ENCODE measurements at places on chromosomes 6 and 20.
A peak's percentile ranks its signal among the peaks of the same experiment; 100 is the strongest.

DNA sequence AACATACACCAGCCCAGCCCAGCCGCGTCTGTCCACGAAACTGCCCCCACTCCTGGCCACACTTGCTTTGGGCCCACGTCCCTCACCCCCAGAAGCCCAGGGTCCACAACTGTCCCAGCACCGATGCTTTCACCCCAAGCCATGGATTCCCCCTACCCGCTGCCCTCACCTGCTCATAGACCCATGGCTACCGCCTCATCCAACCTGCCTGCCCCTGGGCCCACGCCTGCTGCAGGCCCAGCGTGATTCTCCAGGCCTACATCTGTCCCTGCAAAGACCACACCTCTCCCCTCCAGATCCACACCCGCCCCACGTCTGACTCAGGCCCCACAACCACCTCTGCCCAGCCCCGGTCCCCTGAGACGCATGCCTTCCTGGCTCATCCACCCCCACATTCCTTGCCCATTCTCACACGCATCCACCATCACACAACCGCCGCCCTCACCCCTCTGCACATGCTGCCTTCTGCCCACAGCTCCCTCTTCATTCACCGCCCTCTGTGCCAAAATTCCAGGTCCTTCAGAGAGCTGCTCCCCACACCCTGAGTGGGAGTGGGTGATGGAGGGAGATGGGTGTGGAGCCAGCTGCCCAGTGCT lies 86.7 kb downstream of the GRM4 start:
- DNase-seq, result no peak
- no peak overlapping the region for H3K4me3 ChIP-seq
- H3K27ac ChIP-seq, result no peak overlapping the region

DNA sequence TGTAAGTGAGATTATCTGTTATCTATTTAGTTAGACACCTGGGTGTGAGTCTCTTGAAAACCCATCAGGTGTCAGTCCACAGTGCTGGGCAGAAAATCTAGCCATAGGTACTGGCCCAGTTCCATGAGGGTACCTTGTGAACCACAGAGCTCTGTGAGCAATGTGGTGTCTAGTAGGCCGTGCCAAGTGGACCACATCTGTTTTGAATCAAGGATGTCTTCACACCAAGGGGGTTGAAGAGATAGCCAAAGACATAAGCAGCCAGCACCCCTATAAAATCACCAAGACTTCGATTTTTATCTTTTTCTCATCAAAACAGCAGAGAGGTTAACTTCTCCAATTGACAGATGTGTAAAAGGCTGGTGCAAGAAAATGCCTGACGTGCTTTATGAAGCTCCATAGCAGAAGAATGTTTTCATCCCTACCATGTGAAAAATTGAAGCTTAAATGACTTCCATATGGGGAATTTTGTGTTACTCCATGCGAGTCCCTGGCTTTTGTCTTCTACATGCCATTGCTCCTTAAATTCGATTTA lies 368.7 kb downstream of the HAO1 start:
- no peak overlapping the region for H3K27ac ChIP-seq
- no peaks in the 10 kb centered on the region for H3K36me3 ChIP-seq
- no peaks in the 10 kb centered on the region for H3K4me1 ChIP-seq
- no peak for DNase-seq
- H3K4me3 ChIP-seq, result no peak overlapping the region

DNA sequence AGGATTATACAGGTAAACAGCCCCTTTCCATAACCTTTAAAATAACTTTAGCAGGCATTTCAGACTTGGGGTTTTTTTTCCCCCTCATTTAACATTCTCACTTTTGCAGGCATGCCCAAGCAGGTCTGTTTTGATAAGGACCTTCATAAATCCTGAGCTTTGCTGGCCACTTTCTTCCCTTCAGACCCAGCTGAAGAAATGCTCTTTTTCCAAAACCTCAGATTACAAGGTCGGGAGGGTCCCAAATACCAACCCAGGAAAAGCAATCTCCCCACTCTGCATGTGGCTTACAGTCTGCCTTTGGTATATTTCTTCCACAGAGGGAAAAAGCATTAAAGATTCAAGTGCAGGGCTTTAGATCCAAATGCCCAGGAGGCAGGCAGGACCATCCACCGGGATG lies 6.8 kb downstream of the NFATC2 start:
- DNase-seq, result no peak
- peaks cover 69% of the 10 kb centered on the region for H3K4me1 ChIP-seq
- H3K4me3 ChIP-seq, result no peak overlapping the region
- H3K27me3 ChIP-seq, result no peaks in the 10 kb centered on the region
- H3K36me3 ChIP-seq, result peaks cover 6% of the 10 kb centered on the region

- peaks cover 36% of the 10 kb centered on the region for H3K27me3 ChIP-seq
- H3K36me3 ChIP-seq, result peaks cover 8% of the 10 kb centered on the region
- H3K4me3 ChIP-seq, result peak overlapping the region; percentile 19
- no peak for DNase-seq
- H3K27ac ChIP-seq, result peak overlapping the region; percentile 21
- peaks cover 15% of the 10 kb centered on the region for H3K4me1 ChIP-seq
Measured at GRCh38 chr6:3252369-3252768, 6.4 kb upstream of the PSMG4 start.

DNA sequence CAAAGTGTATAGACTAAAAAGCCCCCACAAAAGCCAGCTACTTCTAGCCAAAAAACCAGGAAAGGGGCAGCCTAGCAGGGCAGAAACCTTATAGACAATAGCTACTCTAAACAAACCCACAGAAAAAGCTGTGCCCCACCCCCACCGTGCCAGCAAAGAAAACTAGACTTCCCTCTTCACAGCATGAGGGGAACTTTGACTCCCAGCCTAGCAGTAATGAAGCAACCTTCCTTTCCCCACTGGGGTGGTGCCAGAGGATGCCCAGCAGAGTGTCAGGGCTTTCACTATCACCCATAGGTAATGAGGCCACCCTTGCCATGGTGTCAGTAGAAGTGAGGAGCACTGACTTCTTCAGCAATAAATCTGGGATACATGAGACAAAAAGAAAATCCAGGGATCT lies 99.0 kb upstream of the LGSN start:
- no peak overlapping the region for H3K27ac ChIP-seq
- peaks cover 8% of the 10 kb centered on the region for H3K27me3 ChIP-seq
- H3K4me1 ChIP-seq, result no peaks in the 10 kb centered on the region
- no peak overlapping the region for H3K4me3 ChIP-seq
- DNase-seq, result no peak

GRCh38 chr6:116419069-116419786 lies 41.9 kb upstream of the CALHM6 start:
- H3K27me3 ChIP-seq, result no peaks in the 10 kb centered on the region
- no peak overlapping the region for H3K27ac ChIP-seq
- no peak overlapping the region for H3K4me3 ChIP-seq
- DNase-seq, result no peak
- H3K36me3 ChIP-seq, result peaks cover 2% of the 10 kb centered on the region
- no peaks in the 10 kb centered on the region for H3K4me1 ChIP-seq

GRCh38 chr6:6883011-6883410 lies 224.8 kb upstream of the RREB1 start:
- H3K36me3 ChIP-seq, result no peaks in the 10 kb centered on the region
- DNase-seq, result no peak
- no peak overlapping the region for H3K4me3 ChIP-seq
- no peak overlapping the region for H3K27ac ChIP-seq
- H3K27me3 ChIP-seq, result peaks cover 4% of the 10 kb centered on the region

DNA sequence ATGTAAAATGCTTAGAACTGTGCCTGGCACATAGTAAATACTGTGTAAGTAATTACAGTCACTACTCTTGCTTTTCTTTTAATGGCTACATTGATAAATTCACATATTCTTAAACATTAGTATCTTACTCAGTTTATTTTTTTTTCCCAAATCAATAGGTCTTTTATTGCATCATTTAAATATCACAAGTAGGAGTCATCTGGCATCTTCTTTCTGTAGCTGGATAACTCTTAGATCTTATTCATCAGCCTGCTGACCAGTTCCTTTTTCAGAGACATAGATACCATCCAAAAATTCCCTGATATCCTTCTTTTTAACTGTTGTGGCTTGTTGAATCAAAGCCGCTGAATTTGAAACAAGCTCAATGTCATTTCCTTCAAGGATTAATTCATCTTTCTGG lies 20.0 kb upstream of the PHF3 start:
- no peak for DNase-seq
- peaks cover 50% of the 10 kb centered on the region for H3K27me3 ChIP-seq
- H3K4me3 ChIP-seq, result no peak overlapping the region

DNA sequence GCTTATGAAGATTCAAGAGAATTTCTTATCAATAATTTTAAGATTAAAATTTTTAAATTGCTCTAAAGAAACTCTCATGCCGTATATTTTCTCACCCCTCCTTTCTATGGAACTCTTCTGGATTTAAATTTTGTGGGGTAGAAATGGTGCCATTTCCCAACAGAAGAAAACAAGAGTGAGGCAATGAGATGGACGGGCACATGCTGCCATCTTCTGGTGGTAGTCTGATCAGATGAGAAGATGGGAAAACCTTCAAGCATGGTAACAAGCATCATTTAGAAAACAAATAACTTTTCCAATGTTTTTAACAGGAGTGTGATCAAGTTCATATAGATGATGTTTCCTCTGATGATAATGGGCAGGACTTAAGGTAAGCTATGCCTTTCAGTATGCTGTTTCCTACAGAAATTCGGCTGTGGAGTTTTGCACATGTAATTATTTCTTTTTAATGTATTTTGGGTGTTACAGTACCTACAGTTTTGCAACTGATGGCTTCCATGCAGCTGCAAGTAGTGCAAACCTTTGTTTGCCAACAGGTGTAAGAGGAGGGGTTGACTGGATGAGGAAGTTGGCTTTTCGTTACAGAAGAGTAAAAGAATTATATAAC lies 271.4 kb downstream of the EYA4 start:
- no peak overlapping the region for H3K27ac ChIP-seq
- H3K4me1 ChIP-seq, result no peaks in the 10 kb centered on the region
- no peak for DNase-seq
- H3K36me3 ChIP-seq, result no peaks in the 10 kb centered on the region

All from T-helper 17 cell (primary cell).